ENCODE measurements at places on chromosomes 6 and 20.
A peak's percentile ranks its signal among the peaks of the same experiment; 100 is the strongest.

- peak; percentile 85 for DNase-seq
Measured at GRCh38 chr6:10722820-10723566, at the start of gene TMEM14C. Gene TMEM14C (plus strand): TSS chr6:10723070. CDS start chr6:10724614, 1,544 bp downstream.

- no peak for DNase-seq
Measured at GRCh38 chr6:52500238-52501129, 76.4 kb downstream of the TRAM2 start.

DNA sequence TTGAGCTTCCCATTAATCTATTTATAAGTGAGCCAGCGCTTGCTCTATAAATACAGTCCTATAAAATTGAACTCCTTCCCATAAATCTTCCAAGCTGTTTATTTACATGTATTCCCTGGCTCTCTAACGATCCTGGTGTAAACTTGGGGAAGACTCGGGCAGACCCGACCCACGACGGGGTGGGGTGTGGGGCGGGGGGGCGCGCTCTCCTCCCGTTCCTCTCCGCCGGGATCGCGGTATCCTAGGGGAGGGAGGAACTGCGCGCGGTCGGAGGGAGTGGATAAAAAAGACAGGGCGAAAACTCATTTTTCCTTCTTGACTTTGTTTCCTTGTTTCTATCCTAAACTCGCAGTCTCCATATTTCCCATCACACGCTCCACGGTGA is 31.1 kb downstream of the TFAP2B start:
- no peak for DNase-seq

GRCh38 chr20:5949943-5950270 is 426 bp downstream of the TRMT6 start:
- DNase-seq = no peak

DNA sequence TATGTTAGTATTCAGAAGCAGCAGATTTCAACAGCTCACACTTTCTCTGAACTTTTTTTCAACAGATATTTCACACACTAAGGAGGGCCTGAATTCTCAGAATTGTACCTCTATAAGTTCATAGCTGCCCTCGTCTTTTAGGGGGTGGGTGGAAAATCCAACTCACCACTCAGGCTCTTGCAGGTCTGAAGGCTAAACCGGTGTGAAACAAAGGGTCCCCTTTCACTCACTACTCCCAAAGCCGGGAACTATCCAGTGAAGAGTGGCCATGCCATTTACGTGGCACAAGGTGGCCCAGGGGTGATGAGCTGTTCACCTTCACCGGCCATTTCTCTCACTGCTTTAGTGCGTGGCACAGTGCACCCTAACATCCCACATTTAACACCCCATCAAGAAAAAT is 24.2 kb downstream of the TBC1D7 start:
- DNase-seq = no peak

GRCh38 chr6:143677891-143678791 is at the start of gene PHACTR2:
Gene PHACTR2 (plus strand): TSS chr6:143677965. CDS start chr6:143678164, 199 bp downstream.
- no peak for DNase-seq

DNA sequence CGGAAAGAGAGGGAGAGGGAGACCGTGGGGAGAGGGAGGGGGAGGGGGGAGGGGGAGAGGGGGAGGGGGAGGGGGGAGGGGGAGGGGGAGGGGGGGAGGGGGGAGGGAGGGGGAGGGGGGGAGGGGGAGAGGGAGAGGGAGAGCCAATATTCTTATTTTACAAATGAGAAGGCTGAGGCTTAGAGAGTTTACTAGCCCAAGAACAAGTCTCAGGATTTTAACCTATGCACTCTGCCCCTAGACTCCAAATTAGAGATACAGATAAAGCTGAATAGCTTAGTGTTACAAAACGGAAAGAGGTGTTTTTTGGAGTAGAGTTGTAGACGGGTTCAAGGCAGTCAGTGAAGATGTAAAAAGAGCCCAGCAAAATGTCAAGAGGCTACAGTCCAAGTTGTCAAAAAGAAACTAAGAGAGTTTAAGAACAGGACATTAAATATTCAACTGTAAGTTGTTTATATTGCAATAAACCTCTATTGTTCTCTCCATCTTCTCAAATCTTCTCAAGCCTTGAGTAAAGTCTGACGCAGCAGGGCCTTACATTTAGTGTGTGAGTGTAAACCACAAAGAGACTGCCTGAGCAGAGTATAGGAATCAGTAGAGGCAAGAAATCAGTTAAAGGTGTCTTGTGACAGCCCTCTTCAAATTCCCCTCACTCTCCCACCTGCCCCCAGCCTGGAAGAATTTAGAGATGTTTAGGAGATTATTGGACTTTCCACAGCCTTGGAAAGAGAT is 34.9 kb upstream of the AKIRIN2 start:
- DNase-seq = no peak

GRCh38 chr20:19256085-19256484 is 43.6 kb downstream of the SLC24A3 start:
- DNase-seq = no peak

Measured in esophagus squamous epithelium (tissue), 5 donors.